ENCODE measurements at places on chromosomes 2 and 18.
A peak's percentile ranks its signal among the peaks of the same experiment; 100 is the strongest.

GRCh38 chr2:201572846-201573508, 70.3 kb downstream of the TMEM237 start:
- no peak for DNase-seq

- no peak for DNase-seq
Observed at GRCh38 chr18:76369791-76370190, 125.3 kb downstream of the ZNF516 start.

DNA sequence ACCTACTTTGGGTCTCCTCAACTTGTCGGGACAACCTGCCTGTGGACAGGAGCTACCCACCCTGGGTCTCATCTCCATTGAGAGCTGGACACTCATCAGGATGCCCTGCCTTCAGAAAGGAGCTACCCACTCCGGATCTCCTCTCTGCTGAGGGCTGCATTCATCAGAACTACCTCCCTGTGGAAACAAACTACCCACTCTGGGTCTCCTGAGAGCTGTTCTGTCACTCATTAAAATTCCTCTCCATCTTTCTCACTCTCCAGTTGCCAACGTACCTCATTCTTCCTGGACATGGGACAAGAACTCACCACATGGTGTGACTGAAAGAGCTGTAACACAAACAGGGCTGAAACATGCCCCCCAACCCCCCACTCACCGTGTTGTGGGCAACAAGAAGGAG, 22.5 kb upstream of the UBE2F start:
- no peak for DNase-seq

DNA sequence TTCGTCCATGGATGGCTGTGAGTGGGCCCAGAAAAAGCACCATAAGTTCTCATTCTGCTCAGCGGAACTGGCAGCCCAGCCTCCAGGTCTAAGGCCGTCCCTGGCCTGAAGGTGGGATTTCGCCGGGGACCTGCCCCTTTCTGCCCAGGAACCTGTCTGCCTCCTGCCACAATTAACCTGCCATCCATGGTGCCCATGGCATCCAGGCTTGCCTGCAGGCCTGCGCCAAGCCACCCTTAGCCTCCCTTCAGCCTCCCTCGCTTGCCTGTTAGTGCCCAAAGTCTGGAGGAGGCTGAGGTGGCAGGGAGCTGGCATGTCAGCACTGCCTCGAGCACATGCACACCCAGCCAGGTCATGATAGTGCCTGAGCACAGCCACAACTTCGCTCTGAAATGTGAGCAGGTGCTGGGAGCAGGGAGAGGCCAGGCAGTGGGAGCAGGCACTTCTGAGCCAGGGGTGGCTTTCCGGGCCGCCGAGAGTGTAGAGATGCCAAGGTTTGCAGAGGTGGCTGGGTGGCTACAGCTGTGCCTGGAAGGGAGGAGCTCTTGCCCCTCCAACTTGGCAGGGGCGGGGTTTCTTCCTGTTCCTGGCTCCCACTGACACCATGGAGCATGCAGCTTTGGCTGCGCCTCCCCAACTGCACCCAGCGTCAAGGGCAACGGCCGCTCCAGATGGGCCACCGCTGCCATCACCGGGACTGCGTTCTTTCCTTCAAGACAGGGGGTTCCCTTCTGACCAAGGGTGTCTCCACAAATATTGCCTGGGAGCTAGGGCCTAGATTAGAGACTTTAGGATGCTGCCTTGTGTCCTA, 648.9 kb upstream of the VRK2 start:
- no peak for DNase-seq

- no peak for DNase-seq
Observed at GRCh38 chr2:99431587-99432275, 58.1 kb downstream of the REV1 start.

GRCh38 chr2:130891966-130892365, 55.3 kb downstream of the ARHGEF4 start:
- no peak for DNase-seq

DNA sequence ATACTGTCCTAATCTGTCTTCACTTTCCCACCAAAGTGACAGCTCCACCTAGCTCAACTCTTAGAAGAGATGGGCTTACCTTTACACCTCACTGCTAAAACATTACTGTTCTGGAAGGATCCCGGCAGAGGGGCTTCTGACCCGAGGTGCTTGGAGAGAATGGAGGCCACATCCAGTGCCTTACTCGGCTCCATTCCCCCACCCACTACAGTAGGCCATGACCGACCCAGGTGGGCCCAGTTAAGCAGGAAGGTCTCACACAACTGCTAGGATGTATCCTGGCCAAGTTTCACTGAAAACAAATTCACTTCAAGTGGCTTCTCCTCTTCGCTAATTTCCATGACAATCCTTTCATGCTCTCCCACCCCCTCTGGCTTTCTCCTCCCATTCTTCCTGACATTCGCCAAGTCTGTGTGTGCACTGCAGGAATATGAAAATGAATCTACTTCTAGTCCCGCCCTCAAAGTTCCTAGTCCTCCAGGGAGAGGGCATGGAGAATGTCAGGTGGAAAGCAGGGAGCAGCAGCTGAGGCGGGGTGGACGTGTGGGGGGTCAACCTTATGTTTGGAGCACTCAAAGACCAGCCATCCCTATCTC, 11.8 kb downstream of the WIPF1 start:
- DNase-seq, result no peak

DNA sequence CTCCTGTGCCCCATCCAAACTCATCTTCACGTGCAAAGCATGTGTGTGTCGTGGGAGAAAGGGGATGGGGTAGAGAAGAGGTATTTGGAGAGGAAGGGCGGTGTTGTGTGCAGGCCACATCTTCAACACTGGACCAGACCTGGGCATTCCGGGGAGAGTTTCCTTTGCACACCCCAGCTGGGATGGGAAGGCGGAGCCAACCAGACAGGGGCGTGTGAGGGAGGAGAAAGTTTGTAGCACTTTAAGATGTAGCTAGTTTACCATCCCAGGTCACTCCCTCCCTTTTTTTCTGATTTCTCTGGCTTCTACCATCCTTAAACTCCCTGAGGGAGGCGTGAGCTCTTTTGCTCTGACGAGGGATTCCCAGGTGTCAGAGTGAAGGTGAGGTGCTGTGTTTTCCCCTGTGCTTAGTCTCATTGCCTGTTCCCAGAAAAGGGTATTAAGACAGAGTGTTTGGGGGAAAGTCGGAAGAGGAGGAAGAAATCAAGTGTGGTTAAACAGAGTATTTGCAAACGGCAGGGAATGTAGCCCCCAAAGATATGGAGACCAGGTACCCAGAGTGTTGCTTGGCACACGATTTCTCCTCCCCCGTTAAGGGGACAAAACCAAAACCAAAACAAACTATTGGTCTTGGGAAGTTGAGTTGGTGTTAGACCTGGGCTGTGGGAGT, 1.6 kb downstream of the SETBP1 start:
- DNase-seq, result peak; percentile 28

- DNase-seq, result no peak
Observed at GRCh38 chr18:44452346-44452745, 228.3 kb upstream of the SETBP1 start.

GRCh38 chr2:218286570-218287459, 5.5 kb downstream of the TMBIM1 start:
- no peak for DNase-seq

DNA sequence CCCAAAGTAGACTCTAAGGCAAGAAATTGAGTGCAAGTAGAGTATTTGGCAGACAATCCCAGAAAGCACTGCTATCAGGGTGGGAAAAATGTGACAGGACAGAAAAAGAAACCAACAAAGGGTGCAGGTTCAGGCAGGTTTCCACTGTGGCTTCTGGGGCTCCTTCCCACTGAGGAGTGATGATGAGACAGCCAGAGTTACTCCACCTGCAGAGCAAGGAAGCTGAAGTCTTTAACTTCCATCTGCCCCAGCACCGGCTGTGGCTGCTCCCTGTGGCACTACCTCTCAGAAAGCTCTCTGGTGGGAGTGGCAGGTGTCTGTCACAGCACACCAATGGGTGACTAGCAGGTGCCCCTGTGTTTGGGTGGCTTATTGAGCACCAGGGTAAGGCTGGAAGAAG, 37.6 kb upstream of the ACKR3 start:
- no peak for DNase-seq

GRCh38 chr2:49950646-49951045, 796.3 kb upstream of the FSHR start:
- DNase-seq, result no peak

- no peak for DNase-seq
Observed at GRCh38 chr18:53566626-53567025, 657.8 kb downstream of the MBD2 start.

GRCh38 chr18:77366720-77367641, 117.3 kb downstream of the GALR1 start:
- DNase-seq, result peak; percentile 92
